Hematopoietic multipotent progenitor cell treated with erythropoietin and hydrocortisone succinate and interleukin-3 and kit ligand, for 4 days (in vitro differentiated cells): ENCODE measurements at places on chromosomes 1 and 21.

GRCh38 chr1:203408486-203409481 is 57.9 kb upstream of the FMOD start:
- no peak for DNase-seq

DNA sequence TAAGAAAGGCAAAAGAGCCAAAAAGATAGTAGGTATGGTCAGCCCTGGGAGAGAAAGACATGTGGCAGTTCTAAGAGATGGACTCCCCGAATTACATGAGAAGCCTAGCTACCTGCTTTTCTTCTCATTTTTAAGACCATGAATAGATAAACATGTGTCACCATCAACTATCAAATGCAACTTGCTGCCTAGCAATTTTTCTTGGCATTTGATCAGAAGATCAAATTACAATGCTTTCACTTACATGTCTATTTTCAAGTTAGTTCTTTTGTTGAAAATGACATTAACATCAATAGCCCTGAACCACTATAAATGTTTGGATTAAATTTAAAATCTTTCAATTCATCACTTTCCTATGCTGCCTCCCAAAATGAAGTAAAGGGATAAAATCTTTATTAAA is 212.3 kb downstream of the HHIPL2 start:
- DNase-seq, result no peak

- DNase-seq, result peak; percentile 64
These were observed 6.3 kb downstream of the TTC3 start for GRCh38 chr21:37079211-37079824.

DNA sequence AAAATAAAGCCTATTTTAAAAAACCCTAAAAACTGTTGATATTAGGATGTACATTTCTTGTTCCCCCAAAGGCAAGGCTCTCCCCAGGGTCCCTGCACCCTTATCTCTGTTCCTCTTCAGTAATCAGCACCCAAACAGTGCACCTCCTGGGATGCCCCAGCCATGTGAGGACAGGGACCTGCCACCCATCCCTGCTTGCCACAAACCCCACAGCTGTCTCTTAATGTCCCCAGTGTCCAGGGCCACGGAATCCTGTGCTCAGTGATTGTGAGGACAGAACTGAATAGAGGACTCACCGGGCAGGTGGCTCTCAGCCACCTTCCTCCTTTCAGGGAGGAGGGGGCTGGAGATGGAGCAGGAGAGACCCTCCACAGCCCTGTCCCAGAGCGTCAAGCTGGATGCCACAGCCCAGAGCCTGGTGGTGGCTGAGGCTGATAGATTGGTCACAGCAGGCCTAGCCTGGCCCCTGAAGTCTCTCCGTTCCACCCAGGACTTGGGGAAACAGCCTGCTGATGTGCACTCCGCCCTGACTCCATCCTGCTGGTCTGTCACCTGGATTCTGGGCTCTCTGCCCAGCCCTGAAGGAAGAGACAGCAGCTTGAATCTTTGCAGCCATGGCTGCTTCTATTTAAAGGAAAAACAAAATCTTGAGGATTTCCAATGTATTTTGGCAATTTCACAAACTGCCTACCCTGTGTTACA is 23.1 kb downstream of the RNF187 start:
- peak; percentile 47 for DNase-seq

- DNase-seq, result peak; percentile 90
These were observed 87.9 kb downstream of the CDC14A start for GRCh38 chr1:100440075-100440809.

DNA sequence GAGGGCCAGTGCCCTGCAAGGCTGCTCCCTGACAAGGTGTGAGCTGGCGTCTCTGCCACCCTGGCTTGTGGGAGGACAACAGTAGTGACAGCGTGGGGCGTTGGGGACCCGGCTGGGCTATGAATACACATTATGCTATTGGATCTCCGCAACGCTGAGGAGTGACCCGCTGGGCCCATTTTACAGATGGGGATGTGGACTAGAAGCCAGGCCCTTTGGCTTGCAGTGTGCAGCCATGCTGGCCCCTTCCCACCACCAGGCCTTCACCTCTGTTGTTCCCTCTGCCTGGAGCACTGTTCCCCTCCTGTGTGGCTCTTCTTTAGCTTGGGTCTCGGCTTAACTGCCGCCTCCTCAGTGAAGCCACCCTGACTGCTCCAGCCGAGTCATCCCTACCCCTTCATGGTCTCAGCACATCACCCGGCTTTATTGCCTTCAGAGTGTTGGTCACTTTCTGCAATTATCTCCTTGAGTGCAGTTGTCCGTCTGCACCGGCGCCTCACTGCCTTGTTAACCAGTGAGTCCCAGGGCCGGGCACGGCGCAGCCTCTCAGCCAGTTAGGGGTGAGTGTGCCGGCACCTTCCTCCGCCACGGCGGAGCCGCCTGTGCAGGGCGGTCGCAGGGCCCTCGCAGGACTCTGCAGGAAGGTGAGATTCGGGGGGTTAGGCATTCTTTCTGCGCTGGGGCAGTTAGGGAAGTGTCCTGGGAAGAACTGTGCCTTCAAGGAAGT is 84.4 kb upstream of the ACTL8 start:
- no peak for DNase-seq

- DNase-seq, result peak; percentile 98
These were observed 78.5 kb upstream of the CDC42BPA start for GRCh38 chr1:227396539-227397353.

DNA sequence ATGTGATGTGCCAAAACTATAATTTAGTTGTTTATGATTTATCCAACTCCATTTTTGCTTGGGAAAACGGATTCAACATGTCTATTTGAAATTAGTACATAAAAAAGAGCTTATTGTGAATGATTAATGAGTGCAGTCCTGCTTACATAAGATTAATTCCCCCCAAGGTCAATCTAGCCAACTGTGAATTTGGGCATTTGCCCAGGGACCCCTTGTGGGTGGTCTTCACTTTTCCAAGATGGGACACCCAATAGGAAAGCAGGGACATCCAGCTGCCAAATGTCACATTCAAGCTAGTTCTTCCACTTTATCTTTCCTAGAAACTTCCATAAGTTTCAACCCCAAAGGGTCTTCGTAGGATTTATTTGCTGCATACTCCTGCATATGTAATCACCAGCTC is 362.4 kb upstream of the PKN2 start:
- no peak for DNase-seq

- no peak for DNase-seq
These were observed 37.4 kb downstream of the MEF2D start for GRCh38 chr1:156462954-156463795.

DNA sequence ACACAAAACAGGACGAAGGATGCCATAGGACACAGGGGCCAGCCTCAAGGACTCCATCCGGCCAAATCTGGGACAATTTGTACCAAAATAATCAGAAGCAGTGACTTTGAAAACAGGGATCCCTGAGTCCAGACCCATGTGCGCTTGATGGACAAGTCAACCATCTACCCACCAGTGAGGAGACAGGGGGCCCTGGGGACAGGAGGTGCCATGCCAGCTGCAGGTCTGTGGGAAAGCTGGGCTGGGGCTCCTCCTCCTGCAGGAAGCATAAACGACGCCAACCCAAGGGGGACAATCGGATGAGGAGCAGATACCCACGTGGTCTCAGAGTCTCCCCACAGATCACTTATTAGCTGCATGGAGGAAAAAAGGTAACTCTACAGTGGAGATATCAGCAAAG is 50.6 kb downstream of the NPHP4 start:
- DNase-seq, result no peak

GRCh38 chr1:116314305-116314919 is 58.6 kb upstream of the ATP1A1 start:
- DNase-seq, result no peak

- no peak for DNase-seq
These were observed 1.4 kb upstream of the PODN start for GRCh38 chr1:53060579-53060978.

- peak; percentile 75 for DNase-seq
These were observed 10.5 kb downstream of the ATP5IF1 start for GRCh38 chr1:28246427-28246832.

- DNase-seq, result no peak
These were observed 49.5 kb upstream of the ACOT11 start for GRCh38 chr1:54498383-54499096.

GRCh38 chr1:97163591-97164275 is 442.1 kb downstream of the PTBP2 start:
- DNase-seq, result peak; percentile 25

DNA sequence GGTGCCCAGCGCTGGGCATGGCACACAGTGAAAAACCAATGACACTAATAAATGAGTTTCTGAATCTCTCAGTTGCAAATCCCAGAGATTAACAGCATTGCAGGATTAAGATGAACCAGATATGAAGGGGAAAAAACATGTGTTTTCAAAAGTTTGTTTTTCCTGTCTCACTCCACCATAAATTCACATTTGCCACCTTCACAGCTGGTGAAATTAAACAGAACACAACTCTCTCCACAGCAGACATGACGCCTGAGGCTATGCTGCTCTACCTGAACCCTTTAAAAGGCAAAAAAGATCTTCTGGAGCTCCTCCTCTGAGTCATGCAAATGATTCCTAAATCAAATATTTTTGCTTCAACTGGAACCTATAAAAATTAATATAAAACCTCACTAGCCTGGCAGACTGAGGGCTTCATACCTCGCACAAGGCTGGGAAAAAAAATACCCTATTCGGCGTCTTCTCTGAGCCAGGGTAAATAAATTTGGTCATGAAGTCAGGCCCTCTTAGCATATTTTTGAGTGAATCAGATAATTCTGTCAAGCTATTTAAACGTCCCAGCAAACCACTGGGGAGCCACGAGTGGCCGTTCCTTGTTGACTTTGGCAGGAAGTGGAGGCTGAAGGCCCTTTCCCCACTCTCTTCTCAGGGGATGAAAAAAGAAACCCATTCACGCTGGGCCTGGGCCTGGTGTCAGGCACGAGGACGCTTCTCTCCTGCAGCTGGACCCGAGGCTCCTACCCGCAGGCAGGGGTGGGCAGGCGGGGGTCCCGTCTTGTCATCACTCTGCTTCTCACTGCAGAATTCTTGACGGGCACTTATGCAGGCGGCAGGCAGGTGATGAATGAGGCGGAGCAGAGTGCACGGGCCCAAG is 53.0 kb downstream of the DMRTB1 start:
- no peak for DNase-seq

DNA sequence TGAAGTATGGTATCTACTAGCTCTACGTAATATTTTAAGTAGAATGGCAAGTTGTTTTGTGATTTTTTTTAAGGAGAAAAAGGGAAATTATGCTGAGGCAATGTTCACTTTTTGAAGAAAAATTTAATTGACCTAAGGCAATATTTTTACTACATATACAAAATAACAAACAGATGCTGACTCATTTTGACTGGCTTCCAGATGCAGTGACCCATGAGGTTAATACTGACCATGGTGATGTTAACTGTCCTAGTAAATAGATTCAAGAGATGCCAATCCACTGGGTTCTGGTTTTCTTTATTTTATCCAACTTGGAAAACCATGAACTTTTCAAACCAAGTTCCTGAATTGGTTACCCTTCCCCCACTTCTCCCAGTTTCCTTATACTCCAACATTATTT is 154.9 kb downstream of the CRB1 start:
- no peak for DNase-seq

DNA sequence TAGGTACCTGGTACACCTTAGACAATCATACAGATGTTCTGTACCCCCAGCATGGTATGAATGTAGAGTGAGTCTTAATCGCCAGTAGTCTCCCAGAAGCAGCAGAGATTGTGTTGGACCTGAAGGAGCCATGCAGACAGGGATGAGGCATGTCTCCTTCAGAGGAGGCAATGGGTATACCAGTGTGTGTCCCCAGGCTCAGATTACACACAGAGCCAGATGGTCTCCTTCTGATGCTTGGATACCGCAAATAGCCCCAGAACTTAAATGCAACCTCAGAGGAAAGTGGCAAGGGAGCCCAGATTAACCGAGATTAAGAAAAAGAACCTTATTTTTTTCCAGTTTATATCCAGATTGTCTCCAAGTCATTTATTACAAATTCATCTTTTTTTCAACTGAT is 96.8 kb upstream of the C21orf91 start:
- no peak for DNase-seq

- no peak for DNase-seq
These were observed 60.9 kb downstream of the SKI start for GRCh38 chr1:2288816-2289536.

GRCh38 chr1:210298296-210298695 is 30.4 kb upstream of the HHAT start:
- no peak for DNase-seq

DNA sequence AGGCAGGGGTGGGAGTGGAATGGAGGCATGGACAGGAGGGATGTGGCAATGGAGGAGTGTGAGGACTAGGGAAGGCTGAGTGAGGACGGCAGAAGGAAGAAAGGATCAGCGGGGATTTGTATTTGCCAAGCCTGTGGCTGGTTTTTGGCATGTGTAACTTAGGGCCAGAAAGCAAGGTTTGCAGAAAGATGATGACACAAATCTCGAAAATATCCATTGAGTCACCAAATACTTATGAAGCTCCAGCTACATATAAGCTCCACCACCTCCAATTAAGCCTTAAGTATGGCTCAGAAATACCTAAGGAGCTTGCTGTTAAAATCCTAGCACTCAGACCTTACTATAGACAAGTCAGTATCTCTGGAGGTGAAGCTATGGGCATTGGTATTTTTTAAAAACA is 90.1 kb downstream of the OMA1 start:
- no peak for DNase-seq

- DNase-seq, result no peak
These were observed 10.8 kb upstream of the CDA start for GRCh38 chr1:20578062-20578461.

DNA sequence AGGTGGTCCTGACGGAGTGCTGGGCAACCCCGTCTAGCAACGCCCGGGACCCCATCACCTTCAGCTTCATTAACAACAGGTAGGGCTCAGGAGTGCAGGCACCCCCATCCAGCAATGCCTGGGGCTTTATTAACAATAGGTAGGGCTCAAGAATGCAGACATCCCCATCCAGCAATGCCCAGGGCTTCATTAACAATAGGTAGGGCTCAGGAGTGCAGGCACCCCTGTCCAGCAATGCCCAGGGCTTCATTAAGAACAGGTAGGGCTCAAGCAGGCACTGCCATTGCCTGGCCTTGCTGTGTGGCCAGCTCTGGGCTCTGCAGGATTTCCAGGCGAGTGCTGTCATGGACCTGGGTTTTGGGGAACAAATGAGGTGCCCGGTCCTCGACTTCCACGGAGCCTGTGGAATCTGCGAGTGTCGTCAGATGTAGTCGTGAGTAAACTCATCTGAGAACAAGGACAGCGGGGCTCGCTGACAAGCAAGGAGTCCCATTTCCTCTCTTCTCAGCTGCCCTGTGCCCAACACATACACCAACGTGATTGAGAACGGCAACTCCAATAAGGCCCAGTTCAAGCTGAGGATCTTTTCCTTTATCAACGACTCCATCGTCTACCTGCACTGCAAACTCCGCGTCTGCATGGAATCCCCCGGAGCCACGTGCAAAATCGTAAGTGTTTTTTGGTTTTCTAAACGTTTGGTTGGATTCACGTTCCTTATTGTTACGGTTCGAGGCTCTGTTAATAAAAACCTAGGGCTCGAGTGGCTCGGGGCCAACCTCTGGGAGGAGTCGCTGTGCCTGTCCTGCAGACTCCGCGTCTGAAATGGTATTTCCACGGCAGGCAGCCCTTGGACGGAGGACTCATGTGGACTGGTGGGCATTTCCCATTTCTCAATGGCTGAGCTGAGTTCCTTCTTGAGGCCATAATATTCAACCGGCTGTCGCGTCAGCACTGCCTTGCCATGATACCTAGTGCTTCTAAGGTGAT is 56.3 kb downstream of the UMODL1 start:
- no peak for DNase-seq
